PC-9 (cell line): ENCODE measurements at places on chromosomes 3 and 15. TPM values are rescaled to one million over a fixed set of nuclear protein-coding genes. Genes with fewer than 3 reads are reported as not detected.

The RPP25 gene
- total RNA-seq, result 14.9 and 19.6 TPM in 2 replicates

DNA sequence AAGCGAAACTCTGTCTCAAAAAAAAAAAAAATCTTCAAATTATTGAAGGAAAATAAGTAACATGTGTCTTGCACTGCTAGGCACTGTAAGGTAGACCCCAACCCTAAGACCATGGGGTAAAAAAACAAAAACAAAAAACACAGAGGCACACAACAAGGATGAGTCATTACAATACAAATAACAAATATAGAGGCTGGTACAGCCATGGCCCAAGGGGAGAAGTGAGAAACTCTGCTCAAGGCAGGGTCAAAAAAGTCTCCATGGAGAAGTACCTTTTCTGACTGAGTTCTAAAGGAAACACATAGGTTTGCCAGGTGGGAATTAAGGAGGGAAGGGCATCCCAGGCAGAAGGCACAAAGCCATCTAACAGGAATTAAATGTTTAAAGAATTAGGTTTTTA is 54.5 kb downstream of the TOP2B start:
- DNase-seq, result no peak

DNA sequence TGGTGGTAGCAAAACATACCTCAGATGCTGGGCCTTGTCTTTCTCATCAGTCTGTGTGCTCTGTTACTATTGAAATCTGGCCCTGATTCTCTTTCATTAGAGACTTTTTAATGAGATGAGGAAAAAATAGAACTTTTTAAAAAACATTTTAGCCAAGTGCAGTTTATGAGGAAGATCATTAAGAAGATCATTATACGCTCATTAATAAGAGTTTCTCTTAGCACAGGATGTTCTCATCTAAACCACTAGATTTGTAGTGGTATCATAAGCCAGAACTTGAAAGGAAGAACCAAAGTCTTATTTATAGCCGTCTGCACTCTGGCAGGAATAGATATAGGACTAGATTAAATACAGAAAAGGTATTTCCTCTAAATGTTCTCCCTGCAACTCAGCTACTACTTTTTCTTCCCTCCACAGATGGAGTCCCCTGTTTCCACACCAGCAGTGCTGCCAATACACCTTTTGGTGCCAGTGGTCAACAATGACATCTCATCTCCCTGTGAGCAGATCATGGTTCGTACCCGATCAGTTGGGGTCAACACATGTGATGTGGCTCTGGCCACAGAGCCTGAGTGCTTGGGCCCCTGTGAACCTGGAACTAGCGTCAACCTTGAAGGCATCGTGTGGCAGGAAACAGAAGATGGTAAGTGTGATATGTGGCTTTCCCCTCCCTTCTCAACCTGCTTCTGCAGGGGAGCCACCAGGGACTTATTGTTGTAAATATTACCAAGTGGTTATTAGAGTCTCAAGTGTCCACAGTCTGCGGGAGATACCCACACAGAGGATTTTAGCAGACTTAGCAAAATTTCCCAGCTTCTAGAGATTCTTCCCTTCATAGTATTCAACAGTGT is 152.8 kb downstream of the RBPMS2 start:
- DNase-seq, result no peak

DNA sequence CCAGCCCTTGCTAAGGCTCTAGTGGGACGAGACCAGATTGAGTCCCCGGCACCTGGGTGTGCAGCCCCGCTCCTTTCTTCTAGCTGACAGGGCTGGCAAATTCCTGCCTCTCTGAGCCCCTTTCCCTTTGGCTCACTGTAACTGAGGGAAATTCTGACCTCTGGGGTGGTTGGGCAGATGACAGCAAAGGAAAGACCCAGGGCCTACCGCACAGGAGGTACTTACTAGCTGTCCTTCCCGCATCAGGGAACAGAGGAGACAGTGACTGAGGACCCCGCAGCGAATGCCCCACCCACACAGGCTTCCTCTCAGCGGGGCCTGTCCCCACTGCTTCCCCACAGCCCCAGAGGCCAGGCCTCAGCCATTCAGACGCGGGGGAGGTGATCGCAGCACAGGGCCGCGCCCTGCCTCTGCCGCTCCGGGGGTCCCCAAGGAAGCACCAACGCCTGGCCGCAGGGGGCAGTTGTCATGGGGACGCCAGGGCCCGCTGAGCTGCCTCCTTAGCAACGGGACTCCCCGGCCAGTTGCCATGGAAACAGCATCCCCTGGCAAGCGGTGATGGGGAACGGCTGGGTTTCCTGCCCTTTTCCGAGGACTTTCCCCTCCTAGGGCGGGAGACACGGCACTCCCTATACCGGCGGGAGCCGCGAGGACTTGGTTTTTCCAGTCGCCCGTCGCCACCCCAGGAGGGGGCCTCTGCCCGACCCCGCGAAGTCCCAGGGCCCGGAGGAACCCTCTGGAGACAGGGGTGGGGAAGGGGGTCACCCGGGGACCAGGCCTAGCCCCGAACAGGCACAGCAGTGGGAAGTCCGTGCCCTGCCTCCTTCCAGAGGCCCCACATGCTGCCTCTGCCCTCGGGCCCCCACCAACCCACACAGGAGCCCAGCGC is 50.1 kb downstream of the HCN4 start:
- DNase-seq, result no peak

The MYLK gene
- total RNA-seq, result 0.72 and 1.2 TPM in 2 replicates

DNA sequence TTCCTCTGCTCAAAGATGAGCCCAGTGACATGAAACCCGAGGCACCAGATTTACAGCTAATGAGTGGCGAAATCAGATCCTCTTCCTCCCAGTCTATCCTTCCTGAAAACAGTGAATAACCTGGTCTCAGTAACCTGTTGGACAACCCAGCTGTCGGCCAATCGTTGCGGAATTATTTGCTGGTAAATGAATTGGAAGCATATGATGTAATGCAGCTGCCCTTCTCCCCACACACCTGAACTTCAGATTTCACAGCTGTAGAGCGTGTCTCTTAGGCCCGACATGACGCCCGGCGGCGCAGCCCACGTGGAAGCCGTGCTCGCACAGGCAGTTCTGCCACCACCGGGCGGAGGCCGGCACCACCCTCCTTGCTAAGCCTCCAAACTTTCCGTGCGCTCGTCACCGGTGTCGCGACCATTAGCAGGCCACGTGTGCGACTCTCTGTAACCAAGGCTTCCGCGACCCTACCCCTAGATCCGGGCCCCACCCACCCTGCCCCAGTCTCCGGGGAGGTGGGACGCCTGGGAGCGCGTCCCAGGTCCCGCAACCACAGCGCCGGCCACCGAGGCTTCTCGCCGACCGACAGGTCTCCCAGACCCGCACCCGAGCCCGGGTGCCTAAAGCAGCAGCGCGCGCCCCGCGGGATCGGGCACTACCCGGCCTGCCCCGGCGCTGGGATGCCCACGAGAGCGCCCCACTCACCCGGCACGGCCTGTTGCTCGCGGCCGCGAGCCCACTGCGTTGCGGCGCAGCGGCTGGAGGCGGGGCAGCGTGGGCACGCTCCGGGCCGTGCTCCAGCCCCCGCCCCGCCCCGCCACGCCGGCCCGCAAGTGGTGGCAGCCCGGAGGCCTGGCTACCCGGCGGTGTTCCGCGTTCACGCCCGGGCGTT is at the start of gene RIOX2:
TSS of gene RIOX2 (minus strand) at position 753 of the 889 bp plus-strand sequence. CDS start 4,838 bp downstream, outside the sequence.
- peak; percentile 99 for DNase-seq

- no peak for DNase-seq
Measured at GRCh38 chr3:131883086-131883485, 151.7 kb downstream of the CPNE4 start.

GRCh38 chr3:63400246-63400860 is 122.2 kb downstream of the SYNPR start:
- DNase-seq, result no peak

- DNase-seq, result no peak
Measured at GRCh38 chr3:107767897-107768605, 245.3 kb downstream of the BBX start.

- DNase-seq, result no peak
Measured at GRCh38 chr15:50381438-50381837, 26.4 kb upstream of the GABPB1 start.

DNA sequence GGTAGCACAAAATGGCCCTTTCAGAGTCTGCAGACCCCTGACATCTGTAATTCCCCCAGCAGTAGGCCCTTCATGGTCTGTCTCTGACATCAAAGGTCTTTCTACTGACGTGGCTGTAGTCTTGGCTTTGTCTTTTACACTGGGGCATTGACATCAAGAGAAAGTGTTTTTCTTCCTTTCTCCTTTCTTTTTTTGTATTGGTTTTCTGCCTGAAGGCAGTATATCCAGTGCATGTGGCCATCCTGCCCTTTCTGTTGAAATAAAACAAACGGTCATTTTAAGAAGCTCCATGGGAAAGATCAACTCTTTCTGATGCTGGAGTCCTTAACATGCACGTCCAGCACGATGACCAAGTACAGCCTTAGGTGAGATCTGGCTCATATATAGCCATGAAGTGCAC is 106.8 kb upstream of the SAMMSON start:
- DNase-seq, result no peak

- no peak for DNase-seq
Measured at GRCh38 chr3:48141604-48142137, 46.5 kb downstream of the CDC25A start.
